ENCODE measurements at places on chromosomes 1 and 21.

DNA sequence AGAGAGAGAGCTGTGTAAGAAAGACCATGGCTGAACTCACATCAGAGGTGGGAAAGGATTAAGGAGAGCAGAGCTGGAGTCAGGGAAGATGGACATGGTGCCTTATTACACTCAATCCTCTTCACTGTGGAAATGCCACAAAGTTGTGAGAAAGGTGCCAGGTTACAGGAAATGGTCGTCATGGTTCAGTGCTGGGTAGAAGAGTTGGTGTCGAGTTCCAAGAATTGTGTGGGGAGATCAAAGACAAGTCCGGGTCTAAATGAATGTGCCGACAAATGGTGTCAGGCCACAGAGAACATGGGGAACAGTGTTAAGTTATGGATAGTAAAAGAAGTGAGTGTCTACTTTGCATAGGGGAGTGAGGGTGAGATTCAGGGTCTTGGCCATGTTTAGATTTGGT is 40.9 kb downstream of the LAMC2 start:
- DNase-seq: no peak

DNA sequence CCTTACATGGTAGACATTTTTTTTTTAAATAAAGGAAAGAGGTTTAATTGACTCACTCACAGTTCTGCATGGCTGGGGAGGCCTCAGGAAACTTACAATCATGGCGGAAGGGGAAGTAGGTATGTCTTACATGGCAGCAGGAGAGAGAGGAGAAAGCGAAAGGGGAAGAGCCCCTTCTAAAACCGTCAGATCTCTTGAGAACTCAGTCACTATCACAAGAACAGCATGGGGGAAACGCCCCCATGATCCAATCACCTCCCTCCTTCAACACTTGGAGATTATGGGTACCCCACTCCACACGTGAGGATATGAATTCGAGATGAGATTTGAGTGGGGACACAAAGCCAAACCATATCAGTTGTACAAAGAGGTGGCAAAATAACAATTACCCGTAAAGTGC is 301.7 kb downstream of the GRIK1 start:
- no peak for DNase-seq

DNA sequence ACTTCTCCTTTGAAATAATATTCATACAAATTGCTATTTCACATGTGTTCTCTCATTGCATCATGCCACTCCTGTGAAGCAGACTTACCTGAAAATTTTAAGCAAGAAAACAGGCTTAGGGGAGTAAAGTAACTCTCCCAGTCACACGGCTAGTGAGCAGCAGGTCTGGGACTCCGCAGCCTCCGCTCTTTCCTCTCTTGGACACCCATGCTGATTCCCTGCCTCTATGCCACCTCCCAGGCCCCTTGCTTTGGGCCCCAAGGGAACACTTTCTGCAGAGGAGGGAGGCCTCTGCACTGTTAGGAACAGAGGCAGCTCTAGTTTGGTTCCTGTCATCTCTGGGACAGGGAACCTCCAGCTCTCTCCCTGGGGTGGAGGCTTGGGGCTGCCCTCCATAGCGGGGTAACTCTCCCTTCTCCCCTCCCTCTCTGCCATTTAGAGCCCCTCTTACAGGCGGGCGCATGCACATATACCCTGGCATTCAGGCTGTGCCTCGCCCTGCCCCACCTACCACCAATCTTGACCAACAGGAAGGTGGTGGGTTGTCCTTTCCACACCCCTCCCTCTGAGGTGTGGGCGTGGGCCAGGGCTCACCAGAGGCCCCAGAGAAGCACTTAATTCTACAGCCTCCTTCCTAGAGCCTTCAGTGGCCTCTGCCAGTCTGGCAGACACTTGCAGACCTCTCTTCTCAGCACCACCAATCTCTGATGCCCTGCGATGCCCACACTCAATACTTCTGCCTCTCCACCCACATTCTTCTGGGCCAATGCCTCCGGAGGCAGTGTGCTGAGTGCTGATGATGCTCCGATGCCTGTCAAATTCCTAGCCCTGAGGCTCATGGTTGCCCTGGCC is at the start of gene RXFP4:
Gene RXFP4 (plus strand): TSS at position 646 of the 852 bp plus-strand sequence. CDS start 72 bp downstream, at position 718.
- DNase-seq: no peak

GRCh38 chr1:32525053-32525452 is 14.2 kb upstream of the ZBTB8A start:
- DNase-seq: no peak

DNA sequence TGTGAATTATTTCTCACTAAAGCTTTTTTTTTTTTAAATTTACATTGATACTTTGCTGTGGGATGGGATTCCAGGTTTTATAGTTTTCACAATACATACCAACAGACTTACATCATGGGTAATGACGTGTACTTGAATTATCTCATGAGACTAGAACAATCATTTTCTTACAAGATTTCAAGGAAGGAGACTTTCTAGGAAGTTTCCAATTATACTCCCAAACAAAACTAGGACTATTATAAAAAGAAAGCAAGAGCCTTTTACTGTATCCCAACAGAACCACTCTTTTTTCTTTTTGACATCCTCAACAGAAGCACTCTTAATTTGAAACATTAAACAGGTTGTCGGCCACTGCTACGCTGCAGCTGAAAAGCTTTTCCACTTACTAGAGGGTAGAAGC is 48.7 kb downstream of the TESK2 start:
- no peak for DNase-seq

- no peak for DNase-seq
Observed at GRCh38 chr1:99599678-99600175, 46.2 kb upstream of the PALMD start.

DNA sequence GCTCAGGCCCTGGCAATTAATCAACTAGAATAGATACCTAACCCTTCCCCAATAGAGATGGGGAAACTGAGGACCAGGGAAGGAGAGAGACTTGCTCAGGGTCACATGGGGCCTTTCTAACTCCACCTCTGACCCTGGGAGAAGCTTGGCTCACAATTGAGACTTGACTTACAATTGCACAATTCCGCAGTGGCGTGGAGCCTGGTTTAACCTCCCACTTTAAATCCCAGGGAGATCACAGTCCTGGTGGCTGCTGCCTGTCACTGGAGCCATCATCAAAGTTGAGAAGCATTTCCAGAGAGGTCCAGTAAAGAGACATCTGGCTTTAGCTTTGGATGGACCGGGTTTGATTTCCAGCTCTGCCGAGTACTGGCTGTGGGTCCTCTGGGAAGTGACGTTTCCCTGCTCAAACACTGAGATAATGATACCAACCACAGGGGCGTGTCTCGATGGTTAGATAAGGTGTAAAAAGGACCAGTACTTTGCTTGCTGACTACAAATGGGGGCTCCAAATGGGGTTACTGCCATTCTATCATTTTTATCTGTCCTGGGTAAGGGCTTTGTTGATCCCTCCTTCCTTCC is 39.3 kb downstream of the TRIM62 start:
- DNase-seq: no peak

- no peak for DNase-seq
Observed at GRCh38 chr1:144551107-144551542, 41.6 kb upstream of the PPIAL4F start.

DNA sequence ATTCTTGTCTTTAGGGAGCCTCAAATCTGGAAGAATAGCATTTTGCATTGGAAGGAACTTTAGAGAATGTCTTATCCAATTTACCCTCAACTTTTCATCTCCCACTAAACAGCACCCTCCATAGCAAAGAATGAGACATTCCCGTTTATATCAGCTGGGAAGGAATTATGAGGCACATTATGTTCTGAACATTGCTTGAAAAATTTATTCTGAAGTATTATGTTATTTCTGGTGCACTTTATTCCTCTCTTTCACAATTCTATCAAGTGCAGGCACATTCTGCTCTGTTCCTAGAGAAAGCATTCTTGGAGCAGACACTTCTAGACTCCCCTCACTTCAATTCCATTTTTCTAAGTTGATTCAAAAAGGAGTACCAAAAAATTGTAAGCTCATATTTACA is 147.9 kb downstream of the EDEM3 start:
- no peak for DNase-seq

DNA sequence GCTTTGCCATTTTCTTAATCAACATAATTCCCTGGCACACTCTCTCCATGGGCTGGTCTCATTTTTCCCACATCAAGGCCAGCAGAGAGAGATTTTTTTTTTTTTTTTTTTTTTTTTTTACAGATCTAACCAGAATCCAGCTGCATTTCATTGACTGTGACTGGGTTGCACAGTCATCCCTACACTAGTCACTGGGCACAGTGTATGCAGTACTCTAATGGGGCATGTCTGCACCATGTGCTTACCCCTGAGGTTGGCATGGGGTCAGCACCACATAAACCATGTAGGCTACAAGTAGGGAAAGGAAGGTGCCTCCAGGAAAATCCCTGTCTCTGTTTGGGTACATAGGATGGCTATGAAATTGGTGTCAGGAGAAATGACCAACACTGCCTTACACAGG is 64.1 kb upstream of the LRP8 start:
- no peak for DNase-seq

DNA sequence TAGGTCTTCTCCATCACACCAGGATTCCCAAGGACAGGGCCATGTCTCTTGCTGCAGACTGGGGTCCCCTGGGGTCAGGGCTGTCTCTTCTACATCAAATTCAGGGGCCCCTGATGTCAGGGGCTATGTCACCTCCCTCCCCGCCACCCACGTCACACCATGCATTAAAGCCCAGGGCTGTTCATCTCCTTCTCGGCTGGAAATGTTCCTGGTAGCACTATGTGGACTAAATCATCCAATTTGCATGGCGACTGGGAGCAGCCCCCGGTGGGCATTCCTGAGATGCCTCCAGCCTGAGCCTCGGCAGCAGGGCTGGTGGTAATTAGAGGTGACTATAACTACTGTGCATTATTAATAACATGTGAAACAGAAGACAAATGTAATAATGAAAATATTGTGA is 151.7 kb upstream of the HMGB4 start:
- no peak for DNase-seq

GRCh38 chr21:45589686-45590245 is 47.5 kb upstream of the SLC19A1 start:
- DNase-seq: no peak

DNA sequence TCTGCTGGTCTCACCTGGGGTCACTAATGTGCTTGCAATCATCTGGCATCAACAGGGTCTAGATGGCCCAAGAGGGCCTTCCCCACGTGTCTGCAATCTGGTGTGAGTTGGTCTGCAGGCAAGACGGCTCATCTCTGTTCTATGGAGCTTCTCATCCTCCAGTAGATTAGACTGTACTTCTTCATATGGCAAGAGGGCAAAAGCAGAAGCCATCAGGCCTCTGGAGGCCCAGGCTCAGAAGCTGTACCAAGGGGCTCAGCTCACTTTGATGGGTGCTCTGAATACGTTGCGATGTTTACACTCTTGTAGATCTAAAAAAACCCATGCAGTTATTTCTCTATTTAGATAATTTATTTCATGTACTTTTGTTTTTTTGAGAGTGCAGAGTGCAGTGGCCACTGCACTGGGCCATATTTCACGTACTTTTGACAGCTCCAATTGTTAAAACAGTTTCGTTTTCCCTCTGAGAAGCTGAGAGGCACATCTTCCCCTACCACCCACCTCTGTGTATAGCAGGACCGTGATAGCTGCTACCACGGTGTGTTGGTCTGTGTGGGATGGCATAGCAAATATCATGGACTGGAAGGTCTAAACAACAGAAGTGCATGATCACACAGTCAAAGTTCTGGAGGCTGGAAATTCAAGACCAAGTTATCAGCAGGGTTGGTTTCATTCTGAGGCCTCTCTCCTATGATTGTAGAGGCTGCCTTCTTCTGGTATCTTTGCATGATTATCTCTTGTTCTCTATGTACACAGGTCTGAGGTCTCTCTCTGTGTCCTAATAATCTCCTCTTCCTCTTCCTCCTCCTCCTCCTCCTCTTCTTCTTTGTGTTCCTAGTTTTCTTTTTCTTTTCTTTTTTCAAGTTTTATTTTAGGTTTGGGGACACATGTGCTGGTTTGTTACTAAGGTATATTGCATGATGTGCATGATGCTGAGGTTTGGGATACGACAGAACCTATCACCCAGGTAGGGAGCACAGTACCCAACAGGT is 17.0 kb downstream of the CITED4 start:
- DNase-seq: no peak

DNA sequence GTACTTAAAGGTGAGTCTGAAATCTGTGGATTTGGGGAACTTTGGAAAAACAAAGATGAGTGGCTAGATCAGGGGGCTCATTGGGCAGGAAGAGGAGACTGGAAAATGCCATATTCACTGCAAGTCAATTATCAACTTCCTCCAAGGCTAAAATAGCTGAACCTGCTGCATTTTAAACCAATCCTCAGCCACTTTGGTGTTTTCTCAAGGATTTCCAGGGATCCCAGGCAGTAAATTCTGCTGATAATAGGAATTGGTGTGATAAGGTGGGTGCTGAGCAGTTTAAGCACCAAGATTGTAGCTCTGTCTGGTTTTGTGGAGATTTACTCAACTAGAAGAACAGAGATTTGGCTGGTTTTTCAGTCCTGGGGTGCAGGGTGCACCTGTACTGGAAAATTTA is 153.9 kb upstream of the CAMK1G start:
- no peak for DNase-seq

- no peak for DNase-seq
Observed at GRCh38 chr1:178885869-178886268, 15.0 kb upstream of the ANGPTL1 start.

- no peak for DNase-seq
Observed at GRCh38 chr1:11789126-11790067, 16.4 kb downstream of the MTHFR start.

DNA sequence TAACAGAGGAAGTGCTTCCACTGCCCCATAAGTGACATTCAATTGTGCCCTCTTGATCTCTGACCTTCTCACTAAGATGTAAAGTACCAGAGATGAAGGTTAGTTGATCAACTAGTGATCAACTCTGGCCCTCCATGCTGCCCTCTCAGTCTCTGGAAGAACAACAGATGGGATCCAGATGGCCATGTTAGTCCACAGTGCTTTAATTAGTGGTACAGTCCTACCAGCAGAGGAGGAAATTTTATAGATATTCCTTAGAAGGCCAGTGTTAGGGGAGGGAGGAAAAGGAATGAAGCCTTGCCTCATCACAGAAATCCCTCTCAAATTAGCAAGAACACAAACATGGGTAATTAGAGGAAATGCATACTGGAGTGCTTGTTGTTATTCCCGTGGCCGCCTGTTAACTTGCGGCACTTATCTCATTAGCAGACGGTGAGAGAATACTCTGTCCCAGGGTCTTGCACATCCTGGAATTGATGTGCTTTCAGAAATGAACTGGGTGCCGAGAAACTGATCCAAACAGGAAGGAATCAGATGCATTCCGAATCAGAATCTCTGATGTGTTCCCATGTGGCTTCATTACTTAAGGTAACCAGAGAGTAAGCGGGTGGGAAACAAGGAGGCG is 91.1 kb upstream of the RGS4 start:
- no peak for DNase-seq

GRCh38 chr1:201378804-201379203 is 1.3 kb upstream of the TNNT2 start:
- DNase-seq: no peak

DNA sequence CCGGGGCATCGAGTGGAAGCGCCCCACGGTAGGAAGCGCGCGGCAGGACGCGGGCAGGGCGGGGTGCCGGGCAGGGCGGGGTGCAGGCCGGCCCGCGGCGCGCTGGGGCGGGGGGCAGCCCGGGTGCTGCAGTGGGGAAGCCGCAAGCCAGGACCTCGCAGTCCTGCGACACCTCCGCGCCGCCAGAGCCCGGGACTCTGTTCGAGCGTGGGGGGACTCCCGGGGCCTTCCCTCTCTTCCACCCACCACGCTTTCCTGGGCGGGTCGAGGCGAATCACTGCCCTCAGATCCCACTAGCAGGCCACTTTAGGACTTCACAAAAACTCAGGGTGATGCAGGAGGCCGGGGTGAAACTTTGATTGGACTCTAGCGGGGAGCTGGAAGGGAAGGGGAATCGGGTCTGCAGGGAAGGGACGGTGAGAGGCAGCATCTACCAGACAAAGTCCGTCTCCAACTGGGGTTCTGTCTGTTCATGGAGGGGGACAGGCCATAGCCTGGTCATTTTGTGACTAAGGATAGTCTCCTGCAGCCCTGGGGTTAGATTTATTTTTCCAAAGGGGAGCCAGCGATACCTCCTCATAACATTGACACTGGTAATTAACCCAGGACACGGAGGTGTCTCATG is 623 bp downstream of the CAPN2 start:
- DNase-seq: no peak
